ENCODE measurements at places on chromosomes 5 and 9.

- DNase-seq, result no peak
These were observed 29.5 kb downstream of the MRPS27 start for GRCh38 chr5:72290356-72291133.

DNA sequence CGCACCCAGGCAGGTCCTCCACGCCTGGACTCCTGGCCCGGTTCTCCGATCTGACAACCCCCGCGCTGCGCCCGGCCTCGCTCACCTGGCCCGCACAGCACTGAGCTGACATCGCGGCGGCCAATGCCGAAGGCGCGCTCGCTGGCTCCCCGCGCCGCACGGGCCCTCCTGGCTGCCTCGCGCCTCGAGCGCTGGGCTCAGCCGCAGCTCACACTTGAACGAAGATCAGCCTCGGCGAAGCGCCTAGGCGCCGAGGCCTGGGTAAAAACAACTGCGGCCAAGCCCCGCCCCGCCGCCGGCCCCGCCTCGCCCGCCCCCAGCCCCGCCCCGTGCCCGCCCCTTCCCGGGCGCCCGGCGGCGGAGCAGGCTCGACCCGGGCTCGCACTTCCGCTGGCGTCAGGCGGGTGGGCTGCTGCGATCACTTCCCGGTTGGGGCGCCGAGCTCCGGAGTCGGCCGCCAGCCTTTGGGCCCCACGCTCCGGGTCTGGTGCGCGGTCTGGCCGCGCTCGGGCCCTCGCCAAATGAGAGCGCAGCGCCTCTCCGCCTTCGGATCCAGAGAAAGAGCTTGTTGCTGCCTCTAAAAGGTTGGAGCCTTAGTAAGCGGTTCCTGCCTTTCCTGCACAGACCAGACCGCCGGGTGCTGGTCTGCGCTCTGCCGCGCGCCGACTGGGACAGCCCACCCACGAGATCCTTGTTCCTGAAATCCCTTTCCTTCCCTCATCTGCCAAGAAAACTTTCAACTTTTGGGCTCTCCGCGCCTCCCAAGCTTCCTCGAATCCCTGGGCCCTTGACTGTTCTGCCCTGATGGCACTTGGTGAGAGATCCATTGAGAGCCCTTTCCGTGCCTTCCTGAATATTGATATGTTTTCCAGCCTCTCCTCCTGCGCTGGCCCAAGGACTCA is at the start of gene SERINC5:
Gene SERINC5 (minus strand): TSS at position 238 of the 902 bp plus-strand sequence. CDS start 126 bp downstream, at position 112.
- DNase-seq, result peak; percentile 79

DNA sequence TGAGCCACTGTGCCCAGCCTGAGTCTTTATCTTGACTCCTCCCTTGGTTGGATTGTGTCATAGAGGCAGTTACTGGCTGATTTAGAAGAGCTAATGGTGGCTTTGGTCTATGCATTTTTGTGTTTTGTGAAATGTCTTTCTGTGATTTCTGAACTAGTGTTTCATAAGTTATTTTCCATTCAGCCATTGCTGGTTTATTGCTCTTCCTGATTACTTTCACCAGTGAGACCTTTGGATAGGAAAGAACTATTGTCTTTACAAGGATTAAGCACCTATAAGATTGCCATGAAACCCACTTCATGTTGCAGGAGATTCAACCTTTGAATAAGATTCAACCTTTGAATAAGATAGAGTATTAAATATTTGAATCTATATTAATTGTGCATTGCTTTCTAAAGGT is 8.7 kb upstream of the HAPLN1 start:
- no peak for DNase-seq

DNA sequence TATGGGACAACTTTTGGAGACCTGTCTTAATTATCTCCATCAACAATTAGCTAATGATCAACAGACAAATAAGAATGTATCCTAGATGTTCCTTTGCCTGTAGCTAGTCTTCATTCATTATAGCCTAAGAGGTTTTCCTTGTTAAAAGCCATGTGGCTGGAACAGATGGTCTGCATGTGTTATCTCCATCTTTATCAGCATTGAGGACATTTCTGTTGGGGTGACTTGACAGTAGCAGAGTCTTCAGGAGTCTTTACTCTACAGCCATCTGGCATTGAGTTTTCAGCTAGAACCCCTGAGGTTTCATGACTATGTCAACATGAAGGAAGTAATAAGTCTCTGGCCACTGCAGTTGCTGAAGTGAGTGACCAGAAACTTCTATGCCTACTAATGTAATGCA is 106.6 kb upstream of the TLE4 start:
- no peak for DNase-seq

DNA sequence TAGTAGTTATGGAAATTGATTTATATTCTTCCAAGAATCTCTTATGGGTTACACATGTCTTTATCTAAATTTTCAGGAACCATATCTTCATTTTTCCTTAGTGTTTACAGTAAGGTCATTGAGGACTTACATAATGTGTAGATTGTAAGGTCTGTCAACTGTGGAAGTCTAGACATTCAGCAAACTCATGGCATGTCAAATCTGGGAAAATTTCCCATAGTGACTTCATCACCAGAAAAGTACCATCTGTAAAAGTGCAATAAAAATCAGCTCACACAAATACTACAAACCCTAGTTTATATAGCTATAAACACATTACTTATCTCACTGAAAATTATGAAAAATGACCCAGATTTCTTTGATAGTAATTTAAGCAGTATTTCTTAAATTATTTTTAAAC is 419.4 kb downstream of the MTRR start:
- DNase-seq, result no peak

Data from effector CD8-positive, alpha-beta T cell (primary cell).